ENCODE measurements at places on chromosomes 7 and 10.

- no peak for DNase-seq
Measured at GRCh38 chr7:77265666-77266065, 66.0 kb upstream of the FGL2 start.

GRCh38 chr7:123881300-123881699 lies 36.3 kb downstream of the HYAL4 start:
- no peak for DNase-seq

DNA sequence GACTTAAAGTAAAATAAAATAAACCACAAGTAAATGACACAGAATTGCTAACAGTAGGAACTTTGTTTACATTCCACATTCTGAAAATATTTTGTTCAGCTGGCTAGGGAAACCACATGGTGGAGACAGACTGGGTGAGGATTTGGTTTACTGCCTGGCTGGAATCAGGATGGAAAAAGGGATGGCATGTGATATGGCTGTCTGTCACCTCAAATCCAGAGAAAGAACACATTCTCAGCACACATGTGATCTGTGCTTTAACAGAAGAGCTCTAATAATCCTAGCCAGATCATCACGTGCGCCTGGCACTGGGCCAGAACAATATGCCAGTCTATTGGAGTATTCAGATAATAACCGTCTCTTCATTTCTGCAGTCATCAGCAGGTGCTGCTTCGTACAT lies 90.9 kb upstream of the PIP4K2A start:
- no peak for DNase-seq

DNA sequence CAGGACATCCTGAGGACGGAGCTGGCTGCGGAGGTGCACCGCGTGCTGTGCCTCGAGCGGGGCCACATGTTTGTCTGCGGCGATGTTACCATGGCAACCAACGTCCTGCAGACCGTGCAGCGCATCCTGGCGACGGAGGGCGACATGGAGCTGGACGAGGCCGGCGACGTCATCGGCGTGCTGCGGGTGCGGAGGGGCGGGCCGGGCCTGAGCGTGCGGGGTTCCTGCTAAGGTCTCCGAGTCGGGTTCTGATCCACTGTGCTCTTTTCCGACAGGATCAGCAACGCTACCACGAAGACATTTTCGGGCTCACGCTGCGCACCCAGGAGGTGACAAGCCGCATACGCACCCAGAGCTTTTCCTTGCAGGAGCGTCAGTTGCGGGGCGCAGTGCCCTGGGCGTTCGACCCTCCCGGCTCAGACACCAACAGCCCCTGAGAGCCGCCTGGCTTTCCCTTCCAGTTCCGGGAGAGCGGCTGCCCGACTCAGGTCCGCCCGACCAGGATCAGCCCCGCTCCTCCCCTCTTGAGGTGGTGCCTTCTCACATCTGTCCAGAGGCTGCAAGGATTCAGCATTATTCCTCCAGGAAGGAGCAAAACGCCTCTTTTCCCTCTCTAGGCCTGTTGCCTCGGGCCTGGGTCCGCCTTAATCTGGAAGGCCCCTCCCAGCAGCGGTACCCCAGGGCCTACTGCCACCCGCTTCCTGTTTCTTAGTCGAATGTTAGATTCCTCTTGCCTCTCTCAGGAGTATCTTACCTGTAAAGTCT lies 10.4 kb downstream of the ATG9B start:
- peak; percentile 75 for DNase-seq

- no peak for DNase-seq
Measured at GRCh38 chr10:16795410-16796073, 21.7 kb downstream of the RSU1 start.

- no peak for DNase-seq
Measured at GRCh38 chr7:42753811-42754363, 158.0 kb downstream of the C7orf25 start.

GRCh38 chr7:44063894-44064651 lies 1.3 kb downstream of the PGAM2 start:
- DNase-seq: no peak

- DNase-seq: no peak
Measured at GRCh38 chr7:46202379-46202778, 281.3 kb upstream of the IGFBP3 start.

- DNase-seq: no peak
Measured at GRCh38 chr10:23445591-23445990, 6.7 kb downstream of the OTUD1 start.

DNA sequence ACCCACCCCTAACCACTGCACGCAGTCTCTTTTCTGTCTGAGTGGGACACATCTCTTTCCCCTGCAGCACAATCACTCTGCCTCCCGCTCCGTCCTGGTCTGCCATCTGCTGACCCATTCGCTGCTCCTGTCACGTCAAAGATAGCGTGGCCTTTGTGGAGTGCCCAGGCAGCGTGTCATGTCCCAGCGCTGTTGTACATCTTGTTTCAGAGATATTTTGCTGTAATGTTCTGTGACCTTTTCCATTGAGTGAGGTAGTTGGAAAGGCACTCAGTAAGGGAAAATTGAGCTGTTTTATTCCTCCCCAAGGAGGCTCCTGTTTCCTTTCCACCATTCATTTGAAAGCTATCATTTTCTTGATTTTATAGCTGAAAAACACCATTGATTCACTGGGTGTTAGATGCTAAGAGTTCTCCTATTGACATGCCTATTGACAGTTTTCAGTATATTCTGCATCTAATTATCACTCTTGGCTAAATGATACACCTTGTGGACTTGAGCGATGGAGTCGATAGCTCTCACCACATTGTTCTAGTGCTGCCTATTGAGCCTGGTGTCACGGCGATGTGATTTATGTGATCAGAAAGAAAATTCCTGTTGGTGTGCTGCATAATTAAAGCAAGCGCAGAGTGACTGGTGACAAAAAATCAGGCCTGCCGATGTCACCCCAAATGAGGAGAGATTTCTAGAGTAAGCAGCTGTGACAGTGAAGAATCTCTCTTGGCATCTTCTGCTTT lies 372.6 kb downstream of the LRMDA start:
- no peak for DNase-seq

- DNase-seq: no peak
Measured at GRCh38 chr10:44306762-44307161, 78.1 kb downstream of the CXCL12 start.

- no peak for DNase-seq
Measured at GRCh38 chr10:77072836-77073662, 564.6 kb downstream of the KCNMA1 start.

All from T-helper 2 cell (primary cell).